ENCODE measurements at places on chromosomes 7 and 10. TPM values are rescaled to one million over a fixed set of nuclear protein-coding genes. Genes with fewer than 3 reads are reported as not detected.

The NXPH1 gene
- 22.4 TPM for total RNA-seq

The OR6V1 gene
- not detected for total RNA-seq

The FFAR4 gene
- 0.18 TPM for total RNA-seq

The SLC26A3 gene
- total RNA-seq = 0.54 TPM

The SYT15B gene
- total RNA-seq = 0.54 TPM

The FGL2 gene
- total RNA-seq = 19.1 TPM

The PON3 gene
- total RNA-seq = 0.36 TPM

The FAM237B gene
- not detected for total RNA-seq

The SNX10 gene
- 40.6 TPM for total RNA-seq

The SCD gene
- 91.2 TPM for total RNA-seq

The SEMA3D gene
- 39.2 TPM for total RNA-seq

The GIMAP7 gene
- total RNA-seq = 1.8 TPM

The GHRHR gene
- total RNA-seq = 4.3 TPM

The ASAH2 gene
- 1.5 TPM for total RNA-seq

The ACTA2 gene
- 13.2 TPM for total RNA-seq

The CTAGE8 gene
- not detected for total RNA-seq

The MCM10 gene
- total RNA-seq = 6.4 TPM

The LIPM gene
- not detected for total RNA-seq

The RNF32 gene
- 1.4 TPM for total RNA-seq

The USP54 gene
- total RNA-seq = 43.3 TPM

The EPO gene
- not detected for total RNA-seq

The SPDYE2B gene
- total RNA-seq = not detected

The PLEKHS1 gene
- total RNA-seq = not detected

The HMX3 gene
- not detected for total RNA-seq

The MAGI2 gene
- total RNA-seq = 101 TPM

The CALHM3 gene
- not detected for total RNA-seq

The RSU1 gene
- total RNA-seq = 21.1 TPM

Data from cerebellum (tissue), 4 donors.